ENCODE measurements at places on chromosomes 3 and 15.

- DNase-seq = no peak
Observed at GRCh38 chr15:77457905-77458265, 37.2 kb downstream of the HMG20A start.

DNA sequence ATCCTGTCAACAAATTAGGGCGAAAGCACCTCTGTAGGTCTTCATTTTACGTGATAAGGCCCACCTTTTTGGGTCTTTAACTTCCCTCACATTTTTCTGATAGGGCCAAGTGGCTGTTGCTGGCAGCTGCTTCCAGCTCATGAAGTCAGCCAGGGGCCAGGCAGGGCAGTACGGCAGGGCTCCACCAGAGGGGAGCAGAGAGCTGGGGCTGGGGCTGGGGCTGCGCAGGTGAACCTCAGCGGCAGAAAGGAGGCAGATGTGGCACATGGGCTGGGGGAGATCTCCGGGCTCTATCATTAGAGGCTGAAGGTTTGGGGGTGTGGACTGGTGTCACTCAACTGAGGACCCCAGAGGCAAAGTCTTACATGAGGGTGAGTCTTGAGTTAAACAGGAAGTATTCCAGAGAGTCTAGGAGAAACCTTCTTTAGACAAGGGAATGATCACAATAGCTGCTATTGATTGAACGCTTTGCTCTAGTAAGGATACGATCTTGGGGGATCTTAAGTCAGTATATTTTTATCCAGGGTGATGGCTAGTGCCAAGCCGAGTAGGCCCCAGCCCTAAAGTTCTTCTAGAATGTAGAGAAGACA, 62.8 kb upstream of the MEX3B start:
- DNase-seq = no peak

DNA sequence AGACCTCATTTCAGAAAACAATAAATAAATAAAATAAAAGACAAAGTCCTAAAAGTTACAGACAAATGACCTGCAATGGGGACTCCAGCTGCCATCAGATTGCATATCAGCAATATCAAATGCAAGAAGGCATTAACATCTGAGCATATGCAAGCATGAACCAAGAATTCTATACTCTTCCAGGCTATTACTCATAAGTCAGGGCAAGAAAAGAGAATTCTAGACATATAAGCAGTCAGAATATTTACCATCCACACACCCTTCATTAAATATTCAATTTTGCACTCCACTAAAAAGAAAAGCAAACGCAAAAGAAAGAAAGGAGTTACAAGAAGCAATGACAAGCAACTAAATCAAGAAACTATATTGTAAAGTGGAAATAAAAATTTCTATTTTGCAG, 21.1 kb downstream of the PLA2G4F start:
- DNase-seq = no peak

GRCh38 chr3:180855364-180855763, 57.1 kb upstream of the FXR1 start:
- DNase-seq = no peak

- DNase-seq = no peak
Observed at GRCh38 chr3:57749542-57749941, 6.6 kb upstream of the SLMAP start.

DNA sequence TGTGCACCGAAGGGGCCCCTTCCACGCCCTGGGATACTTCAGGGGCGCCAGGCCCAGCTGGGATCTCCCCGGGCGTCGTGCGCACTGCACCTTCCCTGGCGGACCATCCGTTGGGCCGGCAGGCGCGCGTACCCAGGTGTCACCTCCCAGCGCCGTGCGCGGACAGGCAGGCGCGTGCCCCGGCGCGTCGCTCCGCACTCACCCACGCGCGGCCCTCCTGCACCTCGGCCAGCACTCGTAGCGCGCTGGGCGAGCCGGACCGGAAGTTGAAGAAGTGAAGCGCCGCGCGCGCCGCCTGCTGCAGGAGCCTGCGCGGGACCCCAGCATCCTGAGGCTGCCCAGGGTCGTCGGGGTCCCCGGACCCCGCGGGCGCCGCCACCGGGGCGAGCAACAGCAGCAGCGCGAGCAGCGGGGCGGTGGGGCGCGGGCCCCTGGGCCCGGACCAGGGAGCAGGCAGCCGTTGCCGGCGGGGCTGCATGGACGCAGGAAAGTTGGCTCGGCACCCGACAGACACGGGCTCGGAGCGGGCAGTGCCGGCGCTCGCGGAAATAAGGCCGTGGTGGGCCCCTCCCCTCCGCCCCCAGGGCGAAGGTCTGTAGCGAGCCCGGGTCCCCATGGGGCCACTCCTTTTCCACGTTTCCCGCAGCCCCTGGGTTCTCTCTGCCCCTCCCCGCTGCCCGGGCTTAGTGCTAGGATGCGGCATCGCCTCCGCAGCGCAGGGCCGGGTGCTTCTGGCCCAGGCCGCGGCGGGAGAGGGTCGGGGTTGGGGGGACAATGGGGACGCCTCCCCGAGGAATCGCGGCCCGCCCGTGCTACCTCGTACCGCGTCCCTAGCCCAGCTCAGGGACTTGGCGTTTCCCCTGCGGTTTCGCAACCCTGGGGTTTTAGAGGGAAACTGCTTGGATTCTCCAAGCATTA, at the start of gene RARRES1:
Gene RARRES1 (minus strand): TSS at position 520 of the 918 bp plus-strand sequence. CDS start 42 bp downstream, at position 478.
- peak; percentile 20 for DNase-seq

DNA sequence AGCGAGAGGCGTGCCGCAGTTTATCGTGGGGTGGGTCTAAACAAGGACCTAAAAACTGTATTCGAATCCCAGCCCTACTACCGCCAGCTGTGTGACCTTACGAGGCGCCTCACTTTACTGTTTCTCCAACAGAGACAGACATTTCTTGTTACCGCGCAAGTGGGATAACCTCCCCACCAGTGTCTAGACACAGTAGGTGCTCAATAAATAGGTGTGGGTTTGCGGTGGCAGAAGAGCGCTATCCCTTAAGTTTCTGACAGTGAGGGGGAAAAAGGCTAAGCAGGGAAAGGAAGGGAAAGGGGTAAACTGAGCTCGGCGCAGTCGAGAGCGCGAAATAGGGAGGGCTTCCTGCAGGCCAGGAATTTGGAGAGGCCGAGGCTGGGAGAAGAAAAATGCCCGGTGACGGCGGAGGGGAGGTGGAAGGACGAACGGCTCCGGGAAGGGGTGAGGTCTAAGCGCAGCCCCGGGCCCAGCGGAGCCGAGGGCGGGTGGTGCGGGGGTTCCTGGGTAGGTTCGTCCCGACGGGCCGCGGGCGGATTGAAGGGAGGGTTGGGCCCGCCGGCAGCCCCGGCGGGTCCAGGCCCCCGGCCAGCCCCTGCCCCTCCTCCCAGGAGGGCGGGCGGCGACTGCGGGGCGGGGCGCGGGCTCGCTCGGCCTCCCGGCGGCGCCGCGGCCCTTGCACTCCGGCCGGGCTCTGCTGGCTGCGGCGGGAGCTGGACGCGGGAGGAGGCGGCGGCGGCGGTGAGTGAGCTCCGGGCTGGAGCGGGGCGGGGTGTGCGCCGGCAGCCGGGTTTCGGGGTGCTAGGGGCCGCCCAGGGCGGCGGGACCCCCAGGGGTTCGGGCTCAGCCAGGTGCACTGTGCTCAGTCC, at the start of gene CGNL1:
Gene CGNL1 (plus strand): TSS at position 679 of the 869 bp plus-strand sequence. CDS start 61,495 bp downstream, outside the sequence.
- no peak for DNase-seq

GRCh38 chr15:67840749-67841512, 1.1 kb upstream of the RNU6-1 start:
- no peak for DNase-seq

DNA sequence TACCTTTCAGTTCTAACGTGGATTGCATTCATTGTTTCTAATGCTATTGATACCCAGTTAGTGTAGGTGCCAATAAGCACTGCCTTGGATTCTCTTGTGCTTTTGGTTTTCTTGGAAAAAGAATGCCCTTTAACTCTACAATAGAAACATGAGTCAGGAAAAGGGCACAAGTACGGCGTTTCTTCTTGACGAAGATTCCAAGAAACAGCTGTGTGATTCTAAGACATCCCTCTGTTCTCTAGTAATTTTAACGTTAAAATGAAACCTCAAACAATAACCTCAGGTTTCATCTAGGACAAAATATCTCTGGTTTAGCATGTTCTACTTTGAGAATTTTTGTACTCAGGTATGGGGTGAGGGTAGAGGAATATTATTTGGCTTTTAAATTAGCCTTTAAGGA, 540.5 kb upstream of the ATP11B start:
- no peak for DNase-seq

- DNase-seq = no peak
Observed at GRCh38 chr15:51613951-51614350, 8.6 kb downstream of the DMXL2 start.

DNA sequence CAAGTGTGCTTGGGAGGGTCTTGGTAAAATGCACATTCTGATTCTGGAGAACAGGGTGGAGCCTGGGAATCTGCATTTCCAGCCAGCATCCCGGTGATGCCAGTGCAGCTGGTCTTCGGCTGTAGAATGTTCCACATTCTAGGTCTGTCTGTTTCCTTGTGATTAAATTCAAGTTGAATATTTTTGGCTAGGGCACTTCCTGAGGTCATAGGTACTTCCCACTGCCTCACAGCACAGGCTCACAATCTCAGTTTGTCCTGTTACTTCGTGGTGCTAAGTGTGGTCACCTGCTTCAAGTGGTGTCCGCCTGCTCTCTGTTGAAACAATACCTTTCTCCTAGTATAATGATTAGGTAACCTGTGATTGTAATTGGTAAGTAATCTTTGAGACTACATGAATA, 40.1 kb downstream of the FLNB start:
- DNase-seq = no peak

GRCh38 chr3:143601723-143602484, 246.4 kb downstream of the SLC9A9 start:
- DNase-seq = no peak

GRCh38 chr3:158103887-158104327, 2.3 kb downstream of the SHOX2 start:
- no peak for DNase-seq

DNA sequence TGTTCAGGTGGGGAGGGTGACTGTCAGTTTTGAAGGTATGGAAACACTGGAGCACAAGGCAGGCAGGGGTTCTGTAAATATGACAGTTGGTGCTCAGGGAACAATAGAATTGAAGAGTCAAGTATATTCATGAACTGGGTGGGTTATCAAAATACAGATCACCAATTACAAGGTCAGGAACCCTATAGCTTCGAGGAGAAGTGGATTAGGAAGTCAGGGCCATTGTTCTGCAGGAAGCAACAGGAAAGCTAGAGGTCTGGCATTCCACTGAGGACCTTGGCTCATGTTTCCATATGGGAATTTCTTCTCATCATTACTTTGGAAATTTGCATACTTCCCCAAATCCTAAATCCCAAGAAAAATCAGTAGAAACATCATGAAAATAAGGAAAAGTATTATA, 125.9 kb downstream of the MYRIP start:
- DNase-seq = no peak

- DNase-seq = no peak
Observed at GRCh38 chr3:176399193-176399592, 798.1 kb downstream of the TBL1XR1 start.

DNA sequence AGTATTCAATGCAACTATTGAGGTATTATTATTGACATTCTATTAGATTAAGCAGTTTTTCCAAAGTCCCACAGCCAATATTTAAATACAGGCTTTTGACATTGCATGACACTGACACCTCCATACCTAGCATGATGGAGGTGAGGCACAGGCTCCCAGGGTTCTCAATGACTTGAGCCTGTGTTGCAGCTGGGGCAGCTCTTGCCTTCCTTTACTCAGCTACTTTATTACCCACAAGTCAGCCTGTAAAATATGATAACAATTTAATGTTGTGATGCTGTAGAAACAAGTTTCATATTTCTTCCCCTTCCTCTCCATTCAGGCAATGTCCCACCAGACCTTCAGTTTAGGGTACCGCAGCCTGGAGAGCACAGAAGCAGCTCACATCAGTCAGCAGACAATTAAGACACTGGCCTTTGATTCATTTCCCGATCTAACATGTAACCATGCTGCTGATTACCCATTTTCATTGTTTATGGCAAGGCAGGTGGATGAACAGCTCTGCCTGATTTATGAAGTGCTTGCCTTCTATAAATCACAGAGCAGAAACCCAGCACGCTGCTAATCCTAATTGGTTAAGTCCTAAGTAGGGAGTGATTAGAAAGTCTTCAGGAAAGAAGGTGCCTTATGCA, 826.1 kb downstream of the AGBL1 start:
- no peak for DNase-seq

DNA sequence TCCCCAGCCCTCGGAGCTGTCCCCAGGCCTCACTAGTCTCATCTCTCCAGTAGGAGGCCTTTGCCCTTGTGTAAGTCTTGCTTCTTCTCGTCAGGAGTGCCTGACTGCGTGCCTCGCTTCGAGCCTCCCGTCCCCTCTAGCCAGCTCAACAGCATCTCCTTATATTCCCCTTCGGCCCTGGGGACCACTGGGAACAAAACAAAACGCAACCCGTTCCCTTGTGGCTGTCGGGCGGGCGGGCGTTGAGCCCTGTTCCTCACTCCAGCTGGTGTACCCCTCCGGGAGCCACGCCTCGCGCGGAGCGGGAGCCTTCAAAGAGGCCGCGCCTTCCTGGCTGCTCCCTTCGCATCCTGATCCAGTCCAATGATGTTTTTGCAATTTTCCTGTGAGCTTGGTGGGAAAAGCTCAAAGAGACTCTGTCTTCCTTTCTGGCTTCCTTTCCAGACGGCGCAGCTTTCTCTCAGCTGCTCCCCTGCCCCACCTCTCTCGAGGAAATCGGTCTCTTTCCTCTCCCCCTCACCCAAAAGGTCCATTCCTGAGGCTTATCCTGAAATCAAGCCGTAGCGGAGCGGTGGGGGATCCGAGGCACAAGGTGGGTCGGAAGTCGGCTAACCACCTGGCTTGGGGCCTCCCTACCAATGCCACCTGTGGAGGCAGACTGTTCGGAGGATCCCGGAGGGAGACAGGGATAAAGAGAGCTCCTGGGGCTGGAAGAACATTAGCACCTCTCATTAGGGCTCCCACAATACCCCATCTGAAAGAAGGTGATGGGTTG, 33.4 kb upstream of the SRP14 start:
- DNase-seq = no peak

DNA sequence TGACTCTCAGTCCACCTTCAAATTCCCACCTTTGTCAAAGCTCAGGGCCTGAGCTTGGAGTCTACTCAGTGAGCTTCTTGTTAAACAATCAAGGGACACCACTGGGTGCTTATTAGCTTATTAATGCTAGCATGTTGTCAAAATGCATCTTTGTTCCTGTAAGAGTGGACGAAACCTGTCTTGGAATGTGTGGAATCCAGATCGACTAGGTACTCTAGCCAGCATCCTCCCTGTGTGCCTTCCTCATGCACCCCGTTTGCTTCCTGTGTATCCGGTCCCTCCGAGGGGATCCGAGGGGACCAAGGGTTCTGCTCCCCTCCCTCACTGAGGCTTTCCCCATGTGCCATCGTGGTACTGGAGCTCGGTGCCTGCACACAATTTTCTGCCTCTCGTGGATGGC, 75.7 kb upstream of the UBE3A start:
- DNase-seq = no peak

- no peak for DNase-seq
Observed at GRCh38 chr3:177483182-177483967, 286.1 kb upstream of the TBL1XR1 start.

DNA sequence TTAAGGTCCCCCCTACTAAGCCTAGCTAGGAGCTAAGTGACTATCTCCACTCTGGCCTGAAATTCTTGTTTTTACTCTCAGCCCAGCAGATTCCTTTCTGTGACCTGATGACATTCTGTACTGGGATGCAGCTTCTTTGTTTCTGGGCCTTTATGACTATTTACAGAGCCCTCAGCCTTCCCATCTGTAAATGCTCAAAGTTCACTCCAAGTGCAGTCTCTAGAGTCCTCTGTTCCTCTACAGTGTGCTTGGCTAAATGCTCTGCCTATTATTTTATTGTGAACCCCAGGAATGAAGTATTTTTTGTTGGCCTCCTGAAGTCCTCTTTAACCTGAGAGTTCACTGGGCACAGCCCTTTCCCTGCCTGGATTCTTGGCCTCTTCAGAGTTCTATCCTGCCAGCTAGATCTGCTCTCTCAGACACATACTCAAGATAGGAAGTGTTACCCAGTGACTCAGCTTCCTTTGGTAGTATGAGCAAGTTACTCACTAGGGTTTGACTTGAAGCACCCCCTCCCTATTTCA, 278.1 kb upstream of the P2RY1 start:
- no peak for DNase-seq

Measured in cortex of kidney (tissue), 1 donor.